Skeletal muscle cell (primary cell): ENCODE measurements at places on chromosomes 3 and 15.
A peak's percentile ranks its signal among the peaks of the same experiment; 100 is the strongest.

- no peak for DNase-seq
Measured at GRCh38 chr3:60758171-60758570, 493.1 kb downstream of the FHIT start.

DNA sequence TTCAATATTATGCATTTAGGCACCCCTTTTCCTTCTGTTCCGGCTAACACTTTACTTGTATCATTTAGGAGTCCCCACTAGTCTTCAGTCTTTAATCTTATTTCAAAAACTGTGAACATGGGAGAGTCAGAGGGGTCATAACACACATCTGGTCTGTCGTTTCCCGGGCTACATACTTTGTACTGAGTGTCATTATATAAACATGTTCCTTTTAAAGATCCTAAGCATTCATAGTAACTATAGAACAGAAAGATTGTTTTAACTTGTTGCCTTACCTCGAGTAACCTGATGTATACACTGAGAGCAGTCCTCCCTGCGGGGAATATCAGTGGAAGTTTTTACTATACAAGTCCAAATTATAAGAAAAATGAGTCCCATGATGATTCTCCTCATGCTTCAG is 78.2 kb upstream of the VEPH1 start:
- DNase-seq: no peak

GRCh38 chr3:172517859-172518466 is 5.3 kb downstream of the TNFSF10 start:
- no peak for DNase-seq

GRCh38 chr3:13976469-13976868 is 96.6 kb upstream of the WNT7A start:
- DNase-seq: no peak

GRCh38 chr3:134299185-134299887 is 48.7 kb upstream of the RYK start:
- no peak for DNase-seq

DNA sequence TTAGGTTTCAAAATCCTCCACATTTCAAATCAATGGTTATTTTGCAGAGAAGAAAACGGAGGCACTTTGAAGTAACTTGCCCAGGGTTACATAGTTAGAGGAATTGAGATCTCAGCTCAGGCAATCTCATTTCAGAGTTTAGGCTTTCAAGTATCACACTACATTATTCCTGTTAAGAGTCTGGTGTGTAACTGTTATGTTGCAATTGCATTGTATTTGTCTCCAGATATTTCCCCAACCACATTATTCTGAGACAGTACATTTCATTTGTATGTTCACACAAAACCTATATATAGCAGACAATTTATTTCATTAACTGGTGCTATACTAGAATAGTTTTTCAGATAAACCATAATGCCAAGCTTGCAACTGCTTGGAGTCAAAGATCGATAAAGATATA is 154.2 kb upstream of the TSPAN3 start:
- DNase-seq: no peak

DNA sequence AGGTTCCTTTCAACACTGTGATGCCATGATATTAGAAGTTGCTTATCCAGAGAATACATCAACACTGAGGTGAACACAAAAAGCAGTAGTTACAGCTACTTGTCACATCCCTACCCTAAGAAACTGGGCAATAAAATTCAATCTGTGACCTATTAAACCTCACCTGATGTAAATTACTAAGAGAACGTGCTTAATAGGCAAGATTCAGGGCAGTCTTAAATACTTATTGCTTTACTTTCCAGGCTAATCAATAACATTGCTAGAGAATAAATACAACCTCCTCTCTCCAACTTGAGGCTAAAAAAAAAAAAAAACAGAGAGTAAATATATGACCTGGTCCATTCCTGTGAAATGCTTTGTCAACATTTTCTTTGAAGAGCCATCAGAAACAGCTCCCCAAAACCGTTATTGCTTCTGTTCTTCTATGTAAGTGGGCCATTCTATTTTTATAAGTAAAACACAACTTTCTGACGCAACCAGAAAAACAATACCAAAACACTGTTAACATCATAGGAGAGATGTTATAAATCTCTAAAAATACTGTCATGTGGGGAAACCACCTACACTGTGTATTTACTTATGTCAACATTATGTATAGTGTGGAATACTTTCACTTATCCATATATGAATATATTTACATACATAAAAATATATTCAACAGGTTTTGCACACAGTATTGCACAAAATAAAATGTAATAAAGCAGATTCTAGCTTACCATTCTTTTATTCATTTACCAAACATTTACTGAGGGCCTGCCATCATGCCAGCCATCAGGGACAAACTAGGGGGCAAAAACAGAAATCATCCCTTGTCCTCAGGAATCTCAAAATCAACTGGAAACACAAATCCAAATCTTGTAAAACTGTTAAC is 2.7 kb downstream of the NKIRAS1 start:
- DNase-seq: no peak

DNA sequence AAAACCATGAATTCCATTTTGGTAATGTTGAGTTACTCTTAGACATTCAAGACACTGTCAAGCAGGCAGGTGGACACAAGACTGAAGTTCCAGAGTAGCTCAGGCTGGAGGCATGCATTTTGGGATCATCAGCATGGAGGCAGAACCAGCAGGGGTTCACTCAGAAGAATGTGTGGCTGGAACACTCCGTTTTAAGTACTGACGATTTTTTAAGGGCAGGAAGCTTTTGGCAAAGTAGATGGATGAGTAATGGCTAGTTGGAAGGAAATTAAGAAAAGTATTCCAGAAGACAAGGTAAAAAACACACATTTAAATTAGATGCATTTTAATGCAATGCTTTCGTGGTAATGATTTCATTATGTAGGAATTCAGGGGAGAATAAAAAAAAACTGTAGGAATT is 420.4 kb downstream of the ROBO2 start:
- DNase-seq: peak; percentile 17

DNA sequence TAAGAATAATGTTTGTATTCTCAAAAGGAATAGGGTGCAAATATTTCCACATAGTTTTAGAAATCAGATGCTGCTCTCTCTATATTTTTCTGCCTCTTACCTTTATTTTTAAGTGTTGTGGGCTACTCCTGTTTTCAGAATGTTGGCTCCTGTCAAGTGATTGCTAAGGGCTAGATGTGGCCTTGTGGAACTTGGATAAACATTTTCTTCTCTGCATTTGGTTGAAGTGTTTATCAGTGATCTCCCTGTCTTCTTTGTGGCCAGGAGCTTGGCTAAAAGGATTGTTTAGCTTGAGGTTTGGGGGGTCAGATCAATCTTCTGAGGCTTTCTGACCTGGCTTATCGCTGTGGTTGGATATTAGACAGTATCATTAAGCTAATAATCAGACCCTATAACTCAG is 112.6 kb downstream of the TCF12 start:
- DNase-seq: no peak

DNA sequence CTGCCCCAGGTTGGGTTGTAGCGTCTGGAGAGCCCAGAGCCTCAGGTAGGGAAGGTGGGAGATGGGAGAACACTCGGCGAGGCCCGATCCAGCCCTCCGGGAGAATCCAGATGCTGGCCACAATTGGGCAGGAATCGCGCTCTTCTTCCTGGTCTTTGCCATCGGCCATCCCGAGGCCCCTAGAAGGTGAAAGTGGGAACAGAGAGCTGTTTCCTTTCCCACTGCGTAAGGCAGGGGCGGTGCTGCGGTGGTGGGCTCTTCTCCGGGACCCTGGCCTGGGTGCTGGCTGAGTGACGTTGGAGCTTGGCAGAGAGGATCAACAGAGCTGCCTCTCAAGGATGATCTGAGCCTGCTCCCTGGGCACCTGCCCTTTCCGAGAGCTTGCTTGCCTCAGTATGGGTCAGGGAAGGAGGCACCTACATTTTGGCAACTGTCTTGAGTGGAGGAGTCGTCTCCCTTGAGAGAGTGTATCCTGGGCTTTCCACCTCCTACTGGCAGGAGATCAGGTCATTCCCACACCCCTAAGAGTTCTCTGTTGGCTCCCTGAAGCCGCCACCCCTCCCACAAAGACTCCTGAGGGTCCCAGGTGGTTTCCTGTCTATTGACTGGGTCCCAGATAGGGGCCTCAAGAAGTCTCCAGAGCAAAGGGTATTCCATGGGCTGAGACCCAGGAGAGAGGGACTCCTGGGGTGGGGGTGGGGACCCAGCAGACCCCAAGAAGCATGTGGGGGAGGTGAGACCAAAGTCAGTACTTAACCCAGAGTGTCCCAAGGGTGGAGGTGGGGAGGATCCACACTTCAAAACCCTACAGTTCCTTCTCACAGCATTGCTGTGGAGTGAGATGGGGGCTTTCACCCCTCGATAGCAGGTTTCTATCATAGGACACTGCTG is 1.6 kb downstream of the C15orf39 start:
- no peak for DNase-seq

GRCh38 chr15:58554758-58555157 is 123.0 kb downstream of the LIPC start:
- no peak for DNase-seq

GRCh38 chr15:65048241-65048640 is 3.1 kb downstream of the SLC51B start:
- DNase-seq: no peak
